Pancreas (tissue), 10 donors: ENCODE measurements at places on chromosomes 5 and 9.
A peak's percentile ranks its signal among the peaks of the same experiment; 100 is the strongest.

GRCh38 chr5:148457183-148457620 lies 73.4 kb downstream of the FBXO38 start:
- no peak for DNase-seq

DNA sequence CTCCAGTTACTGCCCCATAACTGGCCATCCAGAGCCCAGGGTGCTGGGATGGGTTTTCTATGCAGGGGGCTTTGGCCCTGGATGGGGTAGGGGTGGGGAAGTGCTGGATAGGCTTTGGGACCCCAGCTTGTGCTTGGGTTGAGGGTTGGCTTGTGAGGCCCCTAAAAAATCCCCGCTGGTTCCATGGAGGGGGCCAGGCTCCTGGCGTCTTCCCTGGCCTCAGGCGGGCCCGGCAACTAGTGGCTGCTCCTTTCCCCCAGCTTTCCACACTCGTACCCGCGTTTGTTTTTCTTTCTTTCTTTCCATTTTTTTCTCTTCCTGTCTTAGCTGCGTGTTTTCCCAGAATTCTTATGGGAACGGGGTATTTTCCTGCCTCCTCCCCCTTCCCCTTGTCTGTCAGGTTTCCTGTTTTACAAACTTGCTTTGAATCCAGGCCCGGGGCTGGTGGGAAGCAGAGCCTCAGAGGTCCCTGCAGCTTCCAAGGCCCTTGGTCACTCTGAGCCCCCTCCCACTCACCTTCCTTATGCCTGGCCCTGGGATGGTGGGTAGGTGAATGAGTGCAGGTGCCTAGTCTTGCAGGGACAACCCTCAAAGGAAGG lies 40.2 kb downstream of the RGS3 start:
- no peak for DNase-seq

DNA sequence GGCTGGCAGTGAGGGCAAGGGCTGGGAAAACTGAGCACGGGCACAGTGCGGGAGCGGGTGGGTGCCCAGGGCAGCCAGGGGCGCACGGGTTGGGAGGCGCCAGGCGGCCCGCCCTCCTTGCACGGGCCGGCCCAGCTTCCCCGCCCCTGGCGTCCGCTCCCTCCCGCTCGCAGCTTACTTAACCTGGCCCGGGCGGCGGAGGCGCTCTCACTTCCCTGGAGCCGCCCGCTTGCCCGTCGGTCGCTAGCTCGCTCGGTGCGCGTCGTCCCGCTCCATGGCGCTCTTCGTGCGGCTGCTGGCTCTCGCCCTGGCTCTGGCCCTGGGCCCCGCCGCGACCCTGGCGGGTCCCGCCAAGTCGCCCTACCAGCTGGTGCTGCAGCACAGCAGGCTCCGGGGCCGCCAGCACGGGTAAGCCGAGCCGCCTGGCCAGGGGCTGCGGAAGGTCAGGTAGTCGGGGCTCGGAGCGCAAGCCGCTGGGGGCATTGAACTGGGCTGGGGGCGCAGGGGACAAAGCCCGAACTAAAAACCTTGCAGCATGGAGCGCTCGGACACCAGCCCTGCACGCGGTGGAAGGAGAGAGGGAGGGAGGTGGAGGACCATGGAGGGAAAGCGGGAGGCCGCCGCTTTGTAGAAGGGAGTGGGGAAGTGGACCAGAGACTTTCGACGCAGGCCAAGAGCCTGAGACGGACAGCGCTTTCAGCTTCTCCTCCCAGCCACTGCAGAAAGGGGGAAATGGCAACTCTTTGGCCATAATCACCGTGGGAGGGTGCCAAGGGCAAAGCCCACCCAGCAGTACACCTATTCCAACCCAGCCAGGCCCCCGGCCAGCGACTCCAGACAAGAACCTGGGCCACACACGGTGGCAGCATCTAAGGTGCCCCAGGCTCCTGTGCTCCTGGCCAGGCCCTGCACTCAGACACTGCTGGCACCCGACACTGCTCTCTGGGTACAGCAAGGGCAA lies at the start of gene TGFBI:
Gene TGFBI (plus strand): TSS at position 207 of the 961 bp plus-strand sequence. CDS start 68 bp downstream, at position 275.
- peak; percentile 57 for DNase-seq

GRCh38 chr9:135100241-135100681 lies 12.8 kb downstream of the OLFM1 start:
- no peak for DNase-seq
